M059J (cell line): ENCODE measurements at places on chromosomes 12 and 14.
A peak's percentile ranks its signal among the peaks of the same experiment; 100 is the strongest.

DNA sequence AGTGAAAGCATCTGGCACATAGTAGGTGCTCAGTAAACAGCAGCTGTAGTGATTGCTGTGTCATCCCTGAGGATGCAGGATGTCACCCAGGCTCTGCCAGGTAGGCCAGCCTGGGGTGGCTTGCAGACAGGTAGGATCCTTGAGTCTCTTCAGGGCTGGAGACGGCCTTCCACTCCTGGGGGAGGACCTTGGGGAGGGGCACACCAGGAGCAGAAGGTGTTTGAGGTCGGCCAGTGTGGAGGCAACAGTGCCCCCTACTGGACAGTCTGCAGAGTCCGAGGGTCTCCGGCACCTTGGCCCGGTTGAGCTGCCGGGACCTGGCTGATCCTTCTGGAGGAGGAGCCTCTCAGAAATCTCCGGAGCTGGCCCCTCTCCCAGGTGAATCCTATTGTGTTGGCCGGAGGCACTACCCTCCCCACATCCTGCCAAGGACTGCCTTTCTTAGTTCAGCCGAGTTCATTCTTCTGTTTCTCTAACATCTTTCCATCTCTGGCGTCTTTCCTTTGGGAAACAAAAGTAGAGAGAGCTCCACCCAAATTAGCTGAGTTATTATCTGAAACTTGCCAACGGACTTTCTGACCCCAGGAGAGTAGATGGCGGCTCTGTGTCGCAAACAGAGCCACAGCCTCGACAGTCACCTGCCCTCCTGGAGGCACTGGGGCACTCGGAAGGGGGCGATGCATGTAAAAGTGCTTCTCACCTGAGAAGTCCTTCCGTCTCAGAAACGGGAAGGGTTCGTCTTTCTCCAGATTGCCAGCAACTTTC, 41.8 kb upstream of the CLMN start:
- DNase-seq = no peak

- DNase-seq = no peak
Observed at GRCh38 chr14:97395068-97395467, 597.9 kb downstream of the VRK1 start.

GRCh38 chr12:129870796-129871195, 33.0 kb downstream of the TMEM132D start:
- no peak for DNase-seq

GRCh38 chr14:60323199-60323896, 74.3 kb downstream of the PPM1A start:
- peak; percentile 23 for DNase-seq

GRCh38 chr12:53698948-53699677, 23.2 kb upstream of the ATP5MC2 start:
- DNase-seq = no peak

GRCh38 chr14:53701108-53701875, 255.3 kb downstream of the BMP4 start:
- DNase-seq = no peak

DNA sequence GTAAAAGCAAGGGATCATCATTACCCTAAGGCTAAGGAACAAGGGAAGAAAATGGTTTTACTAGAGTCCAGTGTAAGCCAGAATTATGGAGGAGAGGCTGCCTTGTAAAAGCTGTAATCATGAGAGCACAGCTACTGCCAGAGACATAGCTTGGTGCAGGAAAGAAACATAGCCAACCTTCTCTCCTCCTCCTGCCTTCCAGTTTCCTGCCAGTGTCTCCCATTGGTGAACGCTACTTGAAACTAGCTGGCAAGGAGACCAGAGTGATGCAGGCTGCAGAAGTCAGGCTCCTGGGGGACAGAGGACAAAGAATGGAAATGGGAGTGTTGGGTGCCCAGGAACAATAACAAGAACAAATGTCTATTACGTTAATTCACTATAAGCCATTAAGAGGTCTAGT, 158.5 kb downstream of the NELL2 start:
- DNase-seq = no peak

DNA sequence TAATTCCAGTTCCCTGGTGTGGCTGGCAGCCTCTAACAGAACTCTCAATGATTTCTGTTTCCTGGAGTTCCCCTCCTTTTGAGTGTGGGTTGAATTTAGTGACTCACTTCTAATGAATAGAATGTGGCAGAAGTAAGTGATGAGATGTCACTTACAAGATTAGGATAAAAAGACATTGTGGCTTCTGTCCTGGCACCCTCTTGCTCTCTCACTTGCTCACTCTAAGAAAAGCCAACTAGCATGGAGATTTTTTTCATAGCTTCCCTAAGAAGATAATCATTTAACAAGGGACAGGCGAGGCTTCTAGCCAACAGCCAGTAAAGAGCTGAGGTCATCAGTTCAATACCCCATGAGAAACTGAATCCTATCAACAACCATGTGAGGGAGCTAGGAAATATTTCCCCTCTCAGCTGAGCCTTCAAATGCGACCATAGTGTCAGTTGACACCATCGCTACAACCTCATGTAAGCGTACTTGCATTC, 156.7 kb downstream of the TMTC3 start:
- peak; percentile 88 for DNase-seq

DNA sequence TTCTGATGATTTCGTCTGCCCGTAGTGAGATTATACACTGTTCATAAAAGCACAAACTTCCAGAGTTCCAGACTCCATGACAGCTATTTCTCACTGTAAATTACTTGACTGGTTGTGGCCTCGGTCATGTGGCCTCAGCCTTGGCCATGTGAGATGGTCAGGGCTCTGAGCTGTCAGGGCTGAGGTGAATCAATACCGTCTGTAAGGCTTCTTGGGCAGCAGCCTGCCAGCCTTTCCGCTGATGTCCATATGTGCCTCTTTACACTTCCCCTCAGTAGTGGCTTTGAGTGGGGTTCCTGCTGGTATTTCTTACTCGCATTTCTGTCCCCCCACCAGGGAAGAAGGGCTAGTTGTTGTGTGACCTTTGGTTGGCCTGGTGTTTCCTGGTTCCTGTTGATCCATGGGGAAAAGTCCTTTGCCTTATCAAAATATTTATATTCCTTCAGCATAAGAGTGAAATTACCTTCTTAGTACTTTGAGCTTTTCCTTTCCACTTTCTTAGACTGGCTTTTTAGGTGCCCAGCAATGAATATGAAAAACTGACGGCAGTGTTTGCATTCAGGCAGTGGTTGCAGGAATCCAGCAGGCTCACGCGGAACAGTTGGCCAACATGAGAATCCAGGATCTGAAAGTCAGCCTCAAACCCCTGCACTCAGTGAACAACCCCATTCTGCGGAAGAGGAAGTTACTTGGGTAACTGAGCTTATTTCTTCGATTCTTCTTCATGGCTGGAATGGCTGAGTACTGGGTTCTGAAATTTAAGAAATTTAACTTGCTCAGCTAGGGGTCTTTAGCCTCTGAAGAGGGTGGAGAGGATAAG, 46.1 kb downstream of the MAPKAPK5 start:
- DNase-seq = no peak

DNA sequence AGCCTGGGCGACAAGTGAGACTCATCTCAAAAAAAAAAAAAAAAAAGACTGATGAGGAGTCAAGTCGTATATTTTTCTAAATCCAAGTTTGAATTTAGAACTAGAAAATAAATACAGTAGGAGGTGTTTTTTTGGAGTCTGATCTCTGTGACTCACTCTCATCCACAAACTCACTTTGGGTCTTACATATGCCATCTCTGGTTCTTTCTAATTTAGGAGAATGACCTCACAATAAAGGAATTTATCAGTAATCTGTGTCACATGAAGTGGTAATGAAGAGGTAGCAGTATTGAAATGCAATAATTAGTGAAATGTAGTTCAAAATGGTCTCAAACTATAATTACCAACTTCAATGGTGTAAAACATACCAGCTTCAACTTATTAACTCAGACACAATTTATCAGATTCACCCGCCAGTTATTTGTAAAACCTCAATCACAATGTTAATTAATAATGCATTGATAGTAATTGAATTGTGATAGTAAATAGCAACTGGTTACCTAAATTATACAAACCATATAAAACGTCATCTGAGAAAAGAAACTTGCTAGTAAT, 4.4 kb upstream of the CFL2 start:
- DNase-seq = peak; percentile 75

- DNase-seq = no peak
Observed at GRCh38 chr12:44021471-44021971, 185.6 kb downstream of the TMEM117 start.

GRCh38 chr12:47328831-47329545, 249.2 kb upstream of the AMIGO2 start:
- DNase-seq = peak; percentile 71
